ENCODE measurements at places on chromosomes 2 and 18.

GRCh38 chr18:26777351-26778053, 88.0 kb downstream of the AQP4 start:
- DNase-seq = no peak

- no peak for DNase-seq
Measured at GRCh38 chr2:38631976-38632375, 29.2 kb upstream of the HNRNPLL start.

DNA sequence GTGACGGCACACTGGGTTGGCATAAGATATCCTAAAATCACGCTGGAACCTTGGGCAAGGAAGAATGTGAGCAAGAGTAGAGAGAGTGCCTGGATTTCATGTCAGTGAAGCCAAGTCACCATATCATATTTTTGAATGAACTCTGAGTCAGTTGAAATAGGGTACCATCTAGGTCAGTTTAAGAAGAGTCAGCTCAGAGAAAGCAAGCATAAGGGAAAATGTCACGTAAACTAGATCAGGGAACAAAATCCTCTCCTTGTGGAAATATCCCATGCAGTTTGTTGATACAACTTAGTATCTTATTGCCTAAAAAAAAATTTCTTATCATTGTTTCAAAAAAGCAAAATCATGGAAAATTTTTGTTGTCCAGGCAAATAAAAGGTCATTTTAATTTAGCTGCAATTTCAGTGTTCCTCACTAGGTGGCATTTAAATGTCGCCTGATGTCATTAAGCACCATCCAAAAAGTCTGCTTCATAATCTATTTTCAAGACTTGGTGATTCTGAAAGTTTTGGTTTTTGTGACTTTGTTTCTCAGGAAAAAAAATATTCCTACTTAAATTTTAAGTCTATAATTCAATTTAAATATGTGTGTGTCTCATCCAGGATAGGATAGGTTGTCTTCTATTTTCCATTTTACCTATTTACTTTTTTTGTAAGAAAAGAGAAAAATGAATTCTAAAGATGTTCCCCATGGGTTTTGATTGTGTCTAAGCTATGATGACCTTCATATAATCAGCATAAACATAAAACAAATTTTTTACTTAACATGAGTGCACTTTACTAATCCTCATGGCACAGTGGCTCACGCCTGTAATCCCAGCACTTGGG, 19.6 kb downstream of the RSAD2 start:
- no peak for DNase-seq

GRCh38 chr2:137185378-137186078, 420.2 kb downstream of the THSD7B start:
- no peak for DNase-seq

DNA sequence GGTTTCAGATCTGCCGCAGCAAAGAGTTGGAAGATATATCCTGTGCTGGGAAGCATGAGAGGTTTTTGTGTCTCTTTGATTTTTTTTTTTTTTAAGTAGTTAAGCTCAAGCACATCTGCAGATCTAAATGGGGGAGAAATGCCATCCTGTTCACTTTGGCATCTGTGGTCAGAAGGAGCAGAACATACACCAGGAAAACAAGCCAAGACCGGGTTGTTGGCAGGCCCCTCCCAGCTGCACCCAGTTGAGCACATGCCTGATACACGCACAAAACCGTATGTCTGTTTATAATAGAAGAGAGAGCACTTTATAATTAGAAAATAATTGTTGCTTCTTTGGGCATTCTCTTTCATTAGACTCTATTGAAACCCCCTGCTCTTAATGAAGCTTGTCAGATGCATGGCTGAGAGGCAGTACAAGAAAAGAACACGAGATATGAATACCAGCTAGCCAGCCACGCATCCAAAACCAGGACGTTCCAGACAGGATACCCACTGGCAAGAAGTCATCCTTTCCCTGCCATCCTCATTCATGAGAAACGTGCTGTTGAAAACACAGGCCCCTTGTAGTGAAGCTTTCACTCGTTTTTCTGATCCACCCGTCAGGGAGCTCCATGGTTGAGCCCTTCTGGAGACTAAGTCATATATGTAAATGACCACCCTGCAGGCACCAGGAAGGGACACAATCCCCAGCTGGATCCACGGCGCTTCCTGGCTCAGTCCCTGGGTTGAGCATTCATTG, 152.2 kb downstream of the ALPK2 start:
- no peak for DNase-seq

GRCh38 chr2:8857709-8858108, 20.3 kb upstream of the KIDINS220 start:
- no peak for DNase-seq

- DNase-seq = no peak
Measured at GRCh38 chr2:12141618-12142258, 395.3 kb downstream of the LPIN1 start.

DNA sequence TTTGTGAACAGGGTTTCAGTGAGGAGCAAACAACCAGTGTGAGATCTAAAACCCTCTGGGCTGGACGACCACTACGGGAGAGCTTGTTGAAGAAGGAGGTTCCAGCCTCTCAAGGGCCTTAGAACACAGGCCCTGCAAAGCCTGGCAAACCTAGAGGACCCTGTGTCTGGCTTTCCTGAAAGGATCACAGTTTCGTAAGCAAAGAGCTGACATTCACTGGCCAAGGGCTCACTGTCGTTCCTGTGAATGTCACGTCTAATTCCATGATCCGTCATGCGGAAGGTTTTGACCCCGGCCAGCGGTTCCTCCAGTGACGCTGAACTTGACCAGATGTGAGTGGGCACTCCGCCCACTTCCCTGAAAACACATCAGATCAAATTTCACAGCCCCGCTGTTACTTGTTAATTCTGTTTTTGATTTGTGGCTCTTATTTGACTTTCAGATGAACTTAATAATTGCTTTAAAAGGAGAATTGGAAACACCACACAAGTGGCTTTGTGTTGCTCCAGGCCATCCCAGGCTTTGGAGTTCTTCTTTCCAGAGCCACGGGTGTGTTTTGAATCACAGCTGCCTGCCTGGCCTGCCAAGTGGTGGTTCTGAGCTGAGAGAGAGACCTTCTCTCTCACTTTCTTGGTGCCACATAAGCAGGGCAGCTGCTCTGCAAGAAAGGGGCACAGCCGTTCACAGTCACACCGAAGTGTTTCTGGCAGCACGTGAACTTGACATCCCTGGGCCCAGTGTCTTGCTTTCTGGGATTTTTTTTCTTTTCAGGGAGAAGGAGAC, 308.4 kb downstream of the NDUFA10 start:
- DNase-seq = no peak

- DNase-seq = no peak
Measured at GRCh38 chr2:141411419-141411818, 719.4 kb downstream of the LRP1B start.

DNA sequence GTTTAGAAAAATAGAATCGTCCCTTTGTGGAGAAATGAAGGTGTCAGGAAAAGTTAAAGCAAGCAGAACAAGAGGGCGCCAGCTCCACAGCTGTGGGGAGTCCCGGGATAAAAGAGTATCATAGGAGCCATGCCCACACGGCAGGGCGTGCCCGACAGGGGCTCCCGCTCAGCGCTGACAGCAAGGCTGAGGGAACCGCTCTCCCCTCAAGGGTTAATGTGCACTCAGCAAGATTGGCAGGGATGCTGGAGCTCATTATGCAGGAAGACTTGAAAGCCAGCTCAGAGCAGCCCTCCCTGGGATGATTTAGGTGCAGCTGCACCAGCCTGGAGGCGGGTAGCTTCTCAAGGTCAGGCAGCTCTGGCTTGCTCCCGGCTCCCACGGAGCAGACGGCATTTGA, 500.2 kb downstream of the EIPR1 start:
- no peak for DNase-seq

DNA sequence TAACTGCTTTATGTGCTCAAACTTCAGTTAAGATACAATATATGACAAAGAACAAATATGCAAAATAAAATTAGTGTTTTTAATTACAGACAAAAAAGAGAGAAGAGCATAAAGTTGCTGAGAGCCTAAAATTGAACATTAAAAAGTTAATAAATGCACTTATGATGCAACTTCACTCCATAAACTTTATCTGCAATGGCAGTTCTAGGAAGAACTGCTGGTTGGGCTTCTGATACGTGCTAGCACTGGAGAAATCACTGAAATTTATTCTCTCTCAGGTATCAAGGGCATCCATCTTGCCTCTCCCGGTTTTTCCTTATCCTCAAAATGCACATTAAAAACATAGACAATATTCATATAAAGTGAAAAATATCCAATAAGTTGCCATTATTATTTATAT, 35.7 kb downstream of the MYO3B start:
- no peak for DNase-seq

DNA sequence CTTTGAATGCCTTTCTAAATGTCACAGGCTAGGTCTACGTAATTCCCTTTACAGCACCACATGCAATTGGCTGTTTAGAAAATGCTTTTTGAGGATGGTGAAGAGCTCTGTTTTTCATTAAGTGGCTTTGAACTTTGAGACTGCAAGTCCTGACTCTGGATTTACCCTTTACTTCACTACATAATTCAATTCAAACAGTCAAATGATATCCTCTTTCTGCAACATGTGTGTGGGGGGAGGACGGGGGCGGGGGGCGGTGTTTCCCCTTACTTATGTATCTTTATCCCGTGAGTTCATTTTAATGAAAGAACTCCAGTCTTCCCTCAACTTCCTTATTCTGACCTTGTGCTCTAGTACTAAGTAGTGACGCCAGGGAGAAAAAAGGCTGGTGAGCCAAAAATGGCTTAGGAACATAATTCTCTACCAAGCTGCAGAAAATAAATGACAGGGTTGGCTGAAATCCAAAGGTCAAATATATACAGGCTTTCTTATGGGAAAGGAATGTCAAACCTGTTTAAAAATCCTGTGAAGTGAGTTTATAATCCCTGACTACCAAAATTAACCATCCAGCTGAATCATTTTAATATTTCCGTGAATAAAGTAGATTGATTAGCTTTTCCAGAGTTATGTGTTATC, 119.6 kb downstream of the SLC8A1 start:
- DNase-seq = no peak

DNA sequence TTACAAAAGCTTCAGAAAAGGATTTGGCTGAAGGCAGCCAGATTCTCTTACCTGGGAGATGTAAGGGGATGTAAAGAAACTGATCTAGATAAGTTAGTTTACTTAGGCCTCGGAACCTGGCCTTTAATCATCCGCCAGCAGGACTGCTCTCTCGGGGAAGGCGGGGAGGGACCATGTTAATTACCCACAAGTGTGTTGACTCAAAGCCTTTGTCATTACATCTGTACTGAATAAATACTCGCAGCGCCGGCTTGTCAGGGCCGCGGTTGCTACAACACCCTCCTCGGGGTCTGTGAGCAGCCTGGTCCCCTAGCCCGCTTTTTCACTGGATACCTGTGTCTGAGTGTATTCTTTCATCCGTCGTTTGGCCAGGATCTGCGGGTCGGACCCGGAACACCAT, 6.7 kb downstream of the CHMP3 start:
- no peak for DNase-seq

Measured in neural crest cell (in vitro differentiated cells).